ENCODE measurements at places on chromosomes 1 and 21. TPM values are rescaled to one million over a fixed set of nuclear protein-coding genes. Genes with fewer than 3 reads are reported as not detected.

SESN2 gene
- polyA plus RNA-seq, result 18.0 TPM

EDARADD gene
- 7.3 TPM for polyA plus RNA-seq

SAMD13 gene
- polyA plus RNA-seq, result 5.3 TPM

GBP2 gene
- 2.4 TPM for polyA plus RNA-seq

ZNF683 gene
- polyA plus RNA-seq, result 0.14 TPM

NES gene
- 144 TPM for polyA plus RNA-seq

OR2T29 gene
- not detected for polyA plus RNA-seq

ARID1A gene
- polyA plus RNA-seq, result 101 TPM

SUSD4 gene
- 18.0 TPM for polyA plus RNA-seq

BTBD8 gene
- polyA plus RNA-seq, result 9.4 TPM

ITLN1 gene
- 2.8 TPM for polyA plus RNA-seq

S100A8 gene
- polyA plus RNA-seq, result 15.1 TPM

CHIA gene
- polyA plus RNA-seq, result not detected

ZNF593OS gene
- polyA plus RNA-seq, result 0.46 TPM

HEYL gene
- 21.6 TPM for polyA plus RNA-seq

LCE3E gene
- not detected for polyA plus RNA-seq

CXADR gene
- polyA plus RNA-seq, result 38.4 TPM

DYNLT4 gene
- 0.14 TPM for polyA plus RNA-seq

OR10Z1 gene
- polyA plus RNA-seq, result 0.10 TPM

GPR25 gene
- polyA plus RNA-seq, result not detected

SMPDL3B gene
- polyA plus RNA-seq, result 15.0 TPM

S100A7A gene
- polyA plus RNA-seq, result not detected

OR2G6 gene
- 0.04 TPM for polyA plus RNA-seq

TSPEAR gene
- 0.57 TPM for polyA plus RNA-seq

DIPK1A gene
- 8.0 TPM for polyA plus RNA-seq

ANKRD45 gene
- 5.6 TPM for polyA plus RNA-seq

TARBP1 gene
- 38.9 TPM for polyA plus RNA-seq

LRRC71 gene
- polyA plus RNA-seq, result 0.33 TPM

NSUN4 gene
- polyA plus RNA-seq, result 30.7 TPM

SLC22A15 gene
- 7.1 TPM for polyA plus RNA-seq

PPIH gene
- 57.4 TPM for polyA plus RNA-seq

DNALI1 gene
- 63.5 TPM for polyA plus RNA-seq

ST3GAL3 gene
- 25.0 TPM for polyA plus RNA-seq

AMPD1 gene
- polyA plus RNA-seq, result not detected

IL12RB2 gene
- polyA plus RNA-seq, result 0.57 TPM

FCGR3B gene
- 0.22 TPM for polyA plus RNA-seq

GPR157 gene
- 1.3 TPM for polyA plus RNA-seq

THAP3 gene
- 19.0 TPM for polyA plus RNA-seq

SIM2 gene
- 18.3 TPM for polyA plus RNA-seq

TSTD1 gene
- 67.4 TPM for polyA plus RNA-seq

SPATA46 gene
- 3.2 TPM for polyA plus RNA-seq

SLC6A9 gene
- 7.6 TPM for polyA plus RNA-seq

CFHR3 gene
- polyA plus RNA-seq, result 0.42 TPM

MFAP2 gene
- 305 TPM for polyA plus RNA-seq
